ENCODE measurements at places on chromosomes 12 and 14.

- no peak for DNase-seq
These were observed 298.1 kb upstream of the SYT1 start for GRCh38 chr12:78566456-78566855.

GRCh38 chr12:63093711-63094110 lies 57.3 kb downstream of the AVPR1A start:
- no peak for DNase-seq

- DNase-seq, result no peak
These were observed 16.7 kb downstream of the TMEM19 start for GRCh38 chr12:71702590-71702989.

GRCh38 chr12:94149781-94150239 lies 1.4 kb downstream of the PLXNC1 start:
- DNase-seq, result no peak

GRCh38 chr12:71871116-71871515 lies 31.6 kb downstream of the TBC1D15 start:
- no peak for DNase-seq

DNA sequence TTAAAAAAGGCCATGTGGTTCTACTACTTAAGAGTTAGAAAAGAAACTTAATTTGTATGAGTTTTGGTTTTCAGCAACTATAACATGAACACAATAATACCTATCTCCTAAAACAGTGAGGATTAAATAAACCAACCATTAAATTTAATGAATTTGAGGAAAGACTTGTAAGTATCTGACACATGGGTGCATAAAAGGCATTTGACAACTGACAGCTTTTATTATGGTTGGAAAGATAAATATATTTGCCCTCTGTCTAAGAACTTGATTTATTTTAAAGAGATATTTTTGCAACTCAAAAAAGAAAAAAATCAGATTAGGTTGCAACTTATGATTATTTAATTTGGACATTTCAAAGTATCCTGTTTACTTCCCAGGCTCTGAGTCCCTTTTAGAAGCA lies 217.9 kb upstream of the EEA1 start:
- DNase-seq, result no peak

DNA sequence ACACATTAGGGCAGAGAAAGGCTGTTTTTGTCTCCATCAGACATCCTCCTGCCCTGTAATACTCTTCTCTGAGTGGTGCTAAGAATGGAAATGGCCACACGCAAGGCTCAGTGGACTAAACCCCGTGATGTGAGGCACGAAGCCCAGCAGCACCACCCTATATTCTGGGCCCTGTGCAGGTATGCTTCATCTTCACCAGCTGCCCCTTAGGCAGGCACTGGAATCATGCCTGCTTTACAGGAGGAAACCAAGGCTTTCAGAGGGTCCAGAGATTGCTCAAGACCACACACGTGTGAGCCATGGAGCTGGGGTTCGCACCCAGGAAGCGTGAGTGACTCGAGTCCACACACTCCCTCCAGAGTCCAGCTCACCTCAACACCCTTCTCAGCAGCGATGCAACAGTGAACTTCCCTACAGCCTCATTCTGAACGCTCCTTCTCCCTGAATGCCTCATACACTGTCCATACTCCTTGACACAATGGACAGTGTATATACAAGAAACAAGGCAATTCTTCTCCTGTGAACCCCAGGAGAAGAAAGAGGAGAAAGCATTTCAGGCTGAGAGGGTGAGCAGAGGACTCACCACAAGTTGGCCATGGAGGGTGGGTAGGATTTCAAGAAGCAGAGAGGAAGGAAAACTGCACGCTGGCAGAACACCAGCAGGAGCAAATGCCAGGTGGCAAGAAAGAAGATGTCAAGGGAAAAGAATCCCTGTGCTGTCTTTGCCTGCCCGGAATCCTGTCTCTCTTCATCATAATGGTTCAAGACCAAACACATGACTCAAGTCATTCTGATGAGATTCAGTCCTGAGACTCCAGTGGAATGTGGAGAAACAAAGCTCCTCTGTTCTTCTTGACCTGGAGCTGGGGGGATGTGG lies 39.1 kb downstream of the NT5DC3 start:
- DNase-seq, result no peak

- no peak for DNase-seq
These were observed 83.1 kb downstream of the ARL6IP4 start for GRCh38 chr12:123063535-123063934.

DNA sequence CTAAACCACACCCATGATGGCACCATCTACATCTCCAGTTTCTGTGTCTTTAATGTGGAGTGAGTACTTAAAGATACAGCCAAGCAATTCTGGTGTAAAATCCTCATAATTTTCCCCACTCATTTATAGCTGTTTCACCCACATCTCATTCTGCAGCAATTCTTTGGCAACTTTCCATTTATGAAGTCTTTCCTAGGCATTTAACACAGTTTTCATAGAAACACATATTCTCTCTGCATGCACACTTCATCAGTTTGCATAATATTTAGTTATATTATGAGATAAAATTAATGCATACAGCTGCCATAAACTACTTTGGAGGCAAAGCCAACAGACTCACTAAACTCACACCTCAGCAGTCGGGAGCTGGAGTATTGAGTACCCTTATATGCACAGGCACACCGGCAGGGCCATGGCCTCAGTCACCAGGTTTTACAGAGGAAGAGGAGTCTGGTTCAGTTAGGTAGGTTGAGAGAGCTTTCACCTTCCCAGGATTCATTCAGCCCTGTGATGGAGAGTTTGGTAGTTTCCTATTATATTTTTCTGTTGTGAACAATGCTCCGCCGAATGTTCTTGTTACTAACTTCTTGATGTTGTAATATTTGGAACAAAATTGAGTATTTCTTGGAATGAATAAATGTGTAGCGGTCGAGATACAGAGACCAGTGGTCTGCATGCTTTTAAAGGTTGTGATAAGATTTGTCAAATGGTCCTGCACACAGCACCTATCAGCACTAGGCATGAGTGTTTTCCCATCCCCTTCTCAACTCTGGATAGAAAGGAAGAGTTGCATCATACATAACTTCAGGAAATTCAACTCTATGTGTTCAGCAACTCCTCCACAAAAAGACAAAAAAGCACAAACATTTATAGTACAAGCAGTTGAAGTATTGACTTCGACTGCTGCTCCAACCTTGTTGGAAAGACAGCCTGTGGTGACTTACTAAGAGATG lies 123.5 kb downstream of the TTC8 start:
- DNase-seq, result no peak

GRCh38 chr14:32350020-32350419 lies 20.9 kb downstream of the AKAP6 start:
- no peak for DNase-seq

Measured in activated CD4-positive, alpha-beta T cell treated with anti-CD3 and anti-CD28 coated beads, Interleukin-2, amount 50 U/mL, for 4 hours (primary cell).